Forelimb muscle (tissue), 1 donor: ENCODE measurements at places on chromosomes 7 and 10. TPM values are rescaled to one million over a fixed set of nuclear protein-coding genes. Genes with fewer than 3 reads are reported as not detected.

DNA sequence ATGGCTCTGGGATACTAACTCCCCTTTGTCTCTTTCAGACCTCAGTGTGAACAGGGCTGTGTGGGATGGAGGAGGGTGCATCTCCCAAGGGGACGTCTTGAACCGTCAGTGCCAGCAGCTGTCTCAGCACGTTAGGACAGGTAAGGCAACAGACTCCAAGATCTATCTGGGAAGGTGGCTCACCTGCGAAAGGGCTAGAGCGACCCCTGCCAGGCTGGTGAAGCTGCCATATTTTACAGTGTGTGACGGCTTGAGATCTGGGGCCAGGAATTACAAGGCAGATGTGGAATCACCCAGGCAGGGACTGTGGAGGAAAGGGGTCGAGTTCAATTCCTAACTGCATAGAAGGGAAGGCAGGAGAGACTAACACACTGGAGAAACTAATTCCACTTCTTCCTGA, 11.2 kb downstream of the MUC17 start:
- DNase-seq, result no peak

ATAD1 gene
- polyA plus RNA-seq, result 30.3 TPM

GRCh38 chr7:156618780-156619367, 21.7 kb upstream of the RNF32 start:
- DNase-seq, result no peak

DNA sequence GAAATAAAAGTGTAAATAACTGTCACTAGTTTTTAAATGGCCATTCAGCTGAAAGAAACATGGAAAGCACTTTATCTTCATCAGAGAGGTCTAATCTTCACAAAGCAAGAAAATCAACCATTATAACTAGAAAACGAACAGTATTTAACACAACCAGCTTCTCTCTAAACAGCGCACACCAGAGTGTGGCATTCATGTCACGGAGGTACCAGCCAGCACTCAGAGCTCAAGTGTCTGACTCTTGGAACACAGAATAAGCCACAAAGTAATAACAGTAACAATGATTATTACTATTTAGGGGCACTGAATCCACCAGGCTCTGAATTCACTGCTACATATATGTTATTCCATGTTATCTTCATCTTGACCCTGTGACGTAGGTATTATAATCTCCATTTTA, 60.1 kb downstream of the IFIT5 start:
- no peak for DNase-seq

NUTM2B gene
- polyA plus RNA-seq, result 1.2 TPM

GRCh38 chr10:47451273-47451997, 32.5 kb downstream of the ANXA8 start:
- no peak for DNase-seq

HILPDA gene
- 9.5 TPM for polyA plus RNA-seq

DNA sequence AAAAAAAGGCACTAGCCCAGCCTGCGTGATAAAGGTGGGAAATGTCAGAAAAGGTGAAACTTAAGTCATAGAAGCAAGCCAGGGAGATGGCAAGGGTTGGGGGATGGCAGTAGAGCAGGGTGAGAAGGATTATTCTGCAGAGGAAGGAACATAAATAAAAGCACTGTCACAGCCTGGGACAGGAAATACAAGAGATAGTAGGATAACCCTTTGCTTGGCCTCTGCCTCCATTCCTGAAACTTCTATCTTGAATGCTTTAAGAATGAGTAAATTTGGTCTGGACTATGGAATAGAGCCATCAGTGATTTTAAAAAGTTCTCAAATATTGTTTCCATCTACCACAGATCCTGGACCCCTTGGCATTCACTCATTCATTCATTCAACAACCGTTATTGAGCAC, 50.0 kb downstream of the ABCC2 start:
- DNase-seq, result no peak

GRCh38 chr10:51028420-51028819, 45.9 kb upstream of the PRKG1 start:
- no peak for DNase-seq

EPHA1 gene
- 6.0 TPM for polyA plus RNA-seq

CALHM3 gene
- not detected for polyA plus RNA-seq

DNA sequence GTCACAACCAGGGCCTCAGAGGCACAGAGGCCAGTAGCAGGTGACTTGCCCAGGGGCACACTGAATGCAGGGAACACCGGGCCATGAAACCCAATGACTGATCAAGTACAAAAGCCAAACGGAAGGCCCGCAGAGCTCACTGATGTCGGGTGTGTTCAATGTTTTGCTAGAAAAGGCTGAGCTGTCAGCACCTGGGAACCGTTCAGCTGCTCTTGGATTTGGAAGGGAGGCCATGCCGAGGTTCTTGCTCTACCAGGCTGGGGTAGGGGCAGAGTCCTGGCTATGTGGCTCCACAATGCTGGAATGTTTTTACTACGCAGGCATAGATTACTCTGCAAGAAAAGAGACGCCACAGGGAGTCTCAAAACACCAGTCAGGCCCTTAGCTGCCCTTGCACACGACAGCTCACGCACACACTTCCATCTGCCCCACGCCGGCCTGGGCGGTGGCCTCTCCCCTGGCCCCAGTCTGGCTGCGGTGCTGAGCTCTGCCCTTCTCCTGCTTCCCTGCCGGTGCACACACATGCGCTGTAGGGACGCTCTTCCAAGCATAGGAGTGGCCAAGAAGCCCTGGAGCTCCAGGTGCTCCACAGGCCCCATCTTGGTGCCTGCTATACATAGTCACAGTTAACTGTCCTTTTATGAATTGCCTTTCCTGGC, 79.9 kb downstream of the ZRANB1 start:
- no peak for DNase-seq

- no peak for DNase-seq
These were observed 740.5 kb downstream of the SORCS1 start for GRCh38 chr10:106424054-106424453.

DNA sequence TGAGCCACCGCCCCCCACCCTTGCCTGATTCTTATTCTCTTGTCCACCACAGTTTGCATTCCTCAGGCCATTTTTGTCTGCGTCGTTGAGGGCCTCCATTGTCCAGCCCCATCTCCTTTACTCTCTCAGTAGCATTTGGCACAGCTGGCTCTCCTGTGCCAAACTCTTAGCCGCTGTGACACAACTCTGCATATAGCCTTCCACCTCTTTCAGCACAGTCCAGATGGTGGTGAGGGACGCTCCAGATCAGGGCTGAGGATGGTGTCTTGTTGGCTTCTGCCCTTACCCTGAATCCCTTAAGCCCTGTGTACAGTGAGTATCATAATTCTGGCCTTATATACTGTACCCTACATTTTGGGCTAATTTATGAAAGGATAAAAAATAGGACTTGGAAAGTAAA, 45.6 kb downstream of the BMPR1A start:
- no peak for DNase-seq

- no peak for DNase-seq
These were observed 16.5 kb upstream of the GPR37 start for GRCh38 chr7:124781907-124782734.

PVRIG gene
- 9.1 TPM for polyA plus RNA-seq

DNA sequence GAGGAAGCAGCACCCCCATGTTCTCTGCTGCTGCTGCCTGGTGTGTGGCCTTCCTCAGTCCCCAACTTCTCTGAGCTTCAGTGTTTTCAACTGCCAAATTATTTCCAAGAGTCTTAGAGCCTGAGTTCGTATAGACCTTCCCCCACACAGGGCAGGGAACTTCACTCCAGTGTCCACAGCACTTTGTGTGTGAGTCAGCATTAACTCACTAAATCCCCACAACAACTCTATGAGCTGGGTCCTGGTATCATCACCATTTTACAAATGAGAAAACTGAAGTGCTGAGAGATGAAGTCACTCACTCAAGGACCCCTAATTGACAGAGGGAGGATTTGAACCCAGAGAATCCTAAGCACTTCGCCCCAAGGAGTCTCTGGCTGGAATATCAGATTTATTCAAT, 48.3 kb downstream of the ADCYAP1R1 start:
- DNase-seq, result no peak

- no peak for DNase-seq
These were observed 450.7 kb upstream of the TEX47 start for GRCh38 chr7:89246196-89246595.

GRCh38 chr10:132447446-132448247, 50.6 kb downstream of the PWWP2B start:
- no peak for DNase-seq

OPALIN gene
- not detected for polyA plus RNA-seq

GRCh38 chr10:45561952-45562351, 110.6 kb downstream of the ZFAND4 start:
- no peak for DNase-seq

DNA sequence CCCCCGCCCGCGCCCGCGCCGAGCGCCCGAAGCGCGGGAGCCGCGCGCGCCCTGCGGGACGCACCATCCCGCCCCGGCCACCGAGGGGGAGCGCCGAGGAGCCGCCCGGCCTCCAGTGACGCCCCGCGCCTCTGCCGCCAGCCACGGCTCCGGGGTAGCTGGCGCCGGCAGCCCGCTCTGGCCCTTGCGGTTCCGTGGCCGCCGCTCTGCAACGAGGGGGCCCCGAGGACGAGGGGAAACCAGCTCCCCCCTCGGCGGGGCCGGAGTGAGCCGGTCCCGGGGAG, at the start of gene PAXIP1:
TSS of gene PAXIP1 (minus strand) at position 33 of the 284 bp plus-strand sequence. CDS start 195 bp downstream, outside the sequence.
- peak; percentile 28 for DNase-seq

CCDC172 gene
- not detected for polyA plus RNA-seq
